ENCODE measurements at places on chromosomes 1 and 21.

GRCh38 chr1:199009447-199009846, 370.6 kb downstream of the PTPRC start:
- DNase-seq: no peak

- DNase-seq: no peak
Observed at GRCh38 chr1:156488566-156489165, 11.9 kb downstream of the MEF2D start.

- DNase-seq: no peak
Observed at GRCh38 chr21:41960386-41960785, 6.6 kb upstream of the C2CD2 start.

GRCh38 chr1:221117133-221117532, 237.9 kb downstream of the HLX start:
- no peak for DNase-seq

DNA sequence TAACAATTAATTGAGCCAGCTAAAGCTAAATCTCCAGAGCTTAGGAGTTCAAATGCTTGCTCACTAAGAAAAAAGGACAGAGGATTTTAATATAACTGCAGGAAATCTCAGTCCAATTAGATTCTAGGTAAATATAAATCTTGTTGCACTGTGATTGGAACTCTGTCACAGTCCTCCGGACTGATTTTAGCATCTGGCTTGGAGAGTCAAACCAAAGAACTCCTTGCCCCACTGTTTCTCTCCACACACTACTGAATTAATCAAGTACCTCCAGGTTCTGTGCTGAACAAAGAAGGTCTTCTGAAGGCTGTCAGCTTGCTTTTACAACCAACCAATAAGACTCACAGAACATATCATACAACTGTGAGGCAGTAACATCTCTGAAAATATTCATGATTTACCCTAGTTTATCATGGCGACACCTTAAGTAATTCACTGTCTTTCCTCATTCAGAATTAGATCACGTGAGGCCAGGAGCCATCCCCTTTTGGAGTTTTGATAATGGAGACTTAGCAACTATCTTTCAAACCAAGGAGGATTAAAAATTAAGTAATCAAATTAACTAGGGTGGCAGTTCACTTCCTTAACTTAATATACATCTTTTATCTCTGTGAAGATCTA, 176.0 kb downstream of the RERE start:
- DNase-seq: no peak

DNA sequence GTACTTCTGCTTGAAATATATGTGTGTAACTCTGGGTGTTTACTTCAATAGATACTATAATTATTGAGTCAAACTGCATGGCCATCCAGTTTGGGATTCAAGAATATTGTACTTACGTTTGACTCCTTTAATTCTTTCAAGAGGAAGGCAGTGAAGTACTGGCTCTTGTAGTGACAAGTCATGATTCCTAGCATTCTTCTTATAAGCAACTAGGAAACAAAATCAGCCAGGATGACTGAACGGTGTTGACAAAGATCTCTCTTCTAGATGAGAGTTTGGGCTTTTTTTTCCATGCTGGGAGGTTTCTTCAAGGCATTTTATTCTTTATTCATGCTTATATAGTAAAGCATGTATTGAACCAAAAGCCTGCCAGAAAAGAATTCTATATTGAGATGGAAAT, 58.3 kb downstream of the CLEC20A start:
- no peak for DNase-seq

All from COLO829 (cell line).